ENCODE measurements at places on chromosomes 12 and 14.

DNA sequence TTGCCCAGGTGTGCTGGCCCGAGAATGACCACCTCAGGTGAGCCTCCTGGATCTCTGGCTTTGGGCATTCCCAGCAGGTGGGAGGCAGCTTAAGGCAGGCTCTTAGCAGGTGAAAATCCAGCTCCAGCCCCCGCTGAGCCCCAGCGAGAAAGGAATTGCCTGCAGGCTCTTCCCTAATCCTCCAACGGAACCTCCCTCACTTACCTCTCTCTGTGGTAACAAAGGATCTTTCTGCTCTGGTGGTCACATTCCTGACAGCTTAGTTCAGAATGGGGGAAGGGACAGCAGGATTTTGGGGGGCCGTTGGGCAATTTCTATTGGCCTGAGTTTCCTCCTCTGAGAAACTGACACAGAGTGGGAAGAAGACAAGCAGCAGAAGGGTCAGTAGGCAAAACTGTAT lies 116.0 kb upstream of the LHX5 start:
- no peak for DNase-seq

GRCh38 chr14:71415404-71415690 lies 508.1 kb downstream of the PCNX1 start:
- no peak for DNase-seq

DNA sequence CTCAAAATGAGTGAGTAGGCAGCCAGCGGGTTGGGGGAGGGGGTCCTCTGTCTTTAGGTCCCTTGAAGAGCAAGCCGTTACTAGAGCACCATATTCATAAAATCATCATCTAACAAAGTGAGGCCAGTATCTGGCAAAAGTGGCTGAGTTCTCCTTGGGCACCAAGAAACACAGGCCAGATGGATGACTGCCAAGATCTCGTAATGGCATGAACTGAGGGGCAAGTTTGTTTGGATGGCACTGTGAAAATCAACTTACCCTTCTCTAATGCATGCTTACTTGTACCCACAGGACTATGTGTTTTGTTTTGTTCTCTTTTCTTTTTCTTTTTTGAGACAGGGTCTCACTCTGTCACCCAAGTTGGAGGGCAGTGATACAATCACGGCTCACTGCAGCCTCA lies 41.6 kb downstream of the GNPTAB start:
- DNase-seq = no peak

- DNase-seq = no peak
Measured at GRCh38 chr12:7242176-7243101, 53.0 kb downstream of the PEX5 start.

- no peak for DNase-seq
Measured at GRCh38 chr12:108699955-108700563, 31.3 kb downstream of the CORO1C start.

- no peak for DNase-seq
Measured at GRCh38 chr12:92929983-92930382, 888 bp upstream of the EEA1 start.

GRCh38 chr12:58309806-58310205 lies 368.4 kb downstream of the ATP23 start:
- no peak for DNase-seq

DNA sequence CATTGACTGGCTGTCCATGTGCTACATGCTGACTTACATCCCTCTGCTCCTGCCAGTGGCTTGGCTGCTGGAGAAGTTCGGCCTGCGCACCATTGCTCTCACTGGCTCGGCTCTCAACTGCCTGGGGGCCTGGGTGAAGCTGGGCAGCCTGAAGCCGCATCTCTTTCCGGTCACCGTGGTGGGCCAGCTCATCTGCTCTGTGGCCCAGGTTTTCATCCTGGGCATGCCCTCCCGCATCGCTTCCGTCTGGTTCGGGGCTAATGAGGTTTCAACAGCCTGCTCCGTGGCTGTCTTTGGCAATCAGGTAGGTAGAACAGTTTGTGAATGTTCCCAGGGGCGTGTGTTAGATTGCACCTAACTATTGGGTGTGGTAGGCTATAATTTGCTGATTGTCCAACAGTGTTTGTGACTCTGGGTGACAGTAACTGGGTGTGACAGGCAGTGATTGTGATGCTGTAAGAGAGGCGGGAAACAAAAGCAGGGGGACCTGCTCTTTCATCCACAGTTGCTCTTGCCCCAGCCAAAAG lies 981 bp downstream of the FLVCR2 start:
- DNase-seq = no peak

DNA sequence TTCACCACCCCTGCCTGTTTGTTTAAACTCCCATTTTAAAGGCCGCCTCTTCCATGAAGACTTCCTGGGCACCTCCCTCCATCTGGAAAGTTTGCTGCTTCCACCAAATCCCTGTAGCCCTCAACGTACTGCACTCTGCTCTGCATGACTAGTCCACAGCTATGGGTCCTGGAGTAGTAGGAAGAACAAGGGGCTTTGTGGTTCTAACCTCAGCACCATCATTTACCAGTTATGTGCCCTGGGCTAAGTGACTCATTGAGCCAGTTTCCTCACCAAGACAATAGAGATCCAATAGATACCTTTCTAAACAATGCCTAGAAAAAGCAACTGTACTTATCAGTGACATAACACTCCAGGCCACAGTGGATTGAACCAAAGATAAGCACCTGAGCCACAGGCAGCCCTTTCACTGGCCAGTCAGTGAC lies 8.5 kb upstream of the LTBP2 start:
- no peak for DNase-seq

DNA sequence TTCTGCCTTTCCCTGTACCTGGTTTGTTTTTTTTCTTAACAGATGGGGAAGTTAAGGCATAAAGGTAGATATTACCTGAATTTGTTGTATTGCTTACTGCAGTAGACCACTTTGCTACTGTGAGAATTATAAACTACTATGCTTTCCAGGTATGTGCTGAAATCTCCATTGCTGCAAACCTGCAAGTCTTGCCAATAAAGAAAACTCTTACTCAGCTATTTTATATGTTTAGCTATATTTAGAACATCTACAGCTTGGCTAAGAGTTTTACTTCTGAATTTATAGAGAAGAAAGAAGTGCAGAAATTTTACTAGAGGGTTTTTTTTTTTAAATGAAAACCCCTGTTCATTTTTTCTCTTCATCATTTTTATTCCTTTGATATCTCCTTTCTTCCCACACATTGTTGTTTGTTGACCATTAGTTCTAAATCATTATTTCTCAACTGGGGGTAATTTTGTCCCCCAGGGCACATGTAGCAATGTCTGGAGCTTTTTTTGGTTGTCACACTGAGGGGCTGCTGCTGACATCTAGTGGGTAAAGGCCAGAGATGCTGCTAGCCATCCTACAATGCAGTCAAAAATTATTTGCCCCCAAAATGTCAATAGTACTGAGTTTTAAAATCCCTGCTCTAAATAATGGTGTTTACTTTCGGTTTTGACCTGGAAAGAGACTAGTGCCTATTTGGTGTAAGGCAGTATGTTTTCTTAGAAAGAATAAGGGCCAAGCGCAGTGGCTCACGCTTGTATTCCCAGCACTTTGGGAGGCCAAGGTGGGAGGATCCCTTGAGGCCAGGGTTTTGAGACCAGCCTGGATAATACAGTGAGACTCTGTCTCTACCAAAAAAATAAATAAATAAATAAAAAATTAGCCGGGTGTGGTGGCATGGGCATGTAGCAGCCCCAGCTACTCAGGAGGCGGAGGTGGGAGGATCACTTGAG lies 48.6 kb downstream of the PCNX1 start:
- DNase-seq = peak; percentile 46

DNA sequence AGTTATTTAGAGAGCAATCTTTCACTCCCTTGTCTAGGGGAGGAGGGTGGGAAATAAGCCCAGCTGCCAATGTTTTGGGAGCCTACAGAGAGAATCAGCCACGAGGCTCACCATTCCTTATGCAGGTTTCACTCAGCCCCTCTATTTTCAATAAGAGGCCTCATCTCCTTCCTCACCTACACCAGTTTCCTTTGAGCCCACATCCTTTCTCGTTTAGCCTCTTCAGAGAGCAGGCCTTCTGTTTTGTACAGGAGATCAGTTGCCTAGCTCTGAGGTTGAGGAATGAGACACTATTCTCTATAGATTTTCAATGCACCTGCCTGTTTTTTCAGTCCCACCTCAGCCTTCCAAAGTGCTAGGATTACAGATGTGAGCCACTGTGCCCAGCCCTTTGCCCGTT lies 17.9 kb downstream of the SNAPC1 start:
- no peak for DNase-seq

GRCh38 chr14:28142400-28143015 lies 624.1 kb upstream of the FOXG1 start:
- no peak for DNase-seq

DNA sequence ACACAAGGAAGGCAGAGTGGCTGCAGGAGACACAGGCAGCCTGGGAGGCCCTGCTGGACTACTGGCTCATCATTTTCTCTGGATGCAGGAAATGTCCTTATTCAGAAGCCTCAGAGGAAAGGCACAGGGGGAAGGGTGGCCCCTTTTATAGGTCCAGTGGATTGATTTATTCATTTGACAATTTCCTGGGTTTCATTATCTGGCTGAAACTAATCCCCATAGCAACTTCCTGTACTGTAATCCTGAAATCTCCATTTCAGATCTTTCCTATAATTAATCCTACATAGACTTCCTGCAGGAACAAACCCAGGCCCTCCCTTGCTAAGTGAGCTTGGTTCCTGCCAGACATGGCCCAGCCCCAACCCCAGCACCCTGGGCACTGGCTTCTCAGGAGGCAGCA lies 23.0 kb downstream of the KRT76 start:
- no peak for DNase-seq

DNA sequence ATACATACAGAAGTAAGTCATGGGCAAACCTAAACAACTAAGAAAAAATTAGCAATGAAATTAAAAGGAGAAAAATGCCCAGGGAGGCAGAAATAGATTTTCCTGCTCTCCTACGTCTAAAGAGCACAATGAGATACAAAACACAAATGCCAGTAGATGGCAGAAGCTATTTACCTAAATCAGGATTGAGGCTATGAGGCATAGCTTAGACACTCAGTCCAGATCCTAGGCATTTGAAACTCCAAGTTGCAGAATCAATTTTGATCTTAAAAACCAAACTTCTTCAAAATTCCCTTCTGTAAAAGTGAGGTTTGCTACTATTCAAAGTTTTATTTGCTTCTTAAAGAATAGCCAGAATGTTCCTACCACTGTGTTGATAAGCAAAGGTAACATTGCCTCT lies 368.6 kb downstream of the DAD1 start:
- DNase-seq = no peak

DNA sequence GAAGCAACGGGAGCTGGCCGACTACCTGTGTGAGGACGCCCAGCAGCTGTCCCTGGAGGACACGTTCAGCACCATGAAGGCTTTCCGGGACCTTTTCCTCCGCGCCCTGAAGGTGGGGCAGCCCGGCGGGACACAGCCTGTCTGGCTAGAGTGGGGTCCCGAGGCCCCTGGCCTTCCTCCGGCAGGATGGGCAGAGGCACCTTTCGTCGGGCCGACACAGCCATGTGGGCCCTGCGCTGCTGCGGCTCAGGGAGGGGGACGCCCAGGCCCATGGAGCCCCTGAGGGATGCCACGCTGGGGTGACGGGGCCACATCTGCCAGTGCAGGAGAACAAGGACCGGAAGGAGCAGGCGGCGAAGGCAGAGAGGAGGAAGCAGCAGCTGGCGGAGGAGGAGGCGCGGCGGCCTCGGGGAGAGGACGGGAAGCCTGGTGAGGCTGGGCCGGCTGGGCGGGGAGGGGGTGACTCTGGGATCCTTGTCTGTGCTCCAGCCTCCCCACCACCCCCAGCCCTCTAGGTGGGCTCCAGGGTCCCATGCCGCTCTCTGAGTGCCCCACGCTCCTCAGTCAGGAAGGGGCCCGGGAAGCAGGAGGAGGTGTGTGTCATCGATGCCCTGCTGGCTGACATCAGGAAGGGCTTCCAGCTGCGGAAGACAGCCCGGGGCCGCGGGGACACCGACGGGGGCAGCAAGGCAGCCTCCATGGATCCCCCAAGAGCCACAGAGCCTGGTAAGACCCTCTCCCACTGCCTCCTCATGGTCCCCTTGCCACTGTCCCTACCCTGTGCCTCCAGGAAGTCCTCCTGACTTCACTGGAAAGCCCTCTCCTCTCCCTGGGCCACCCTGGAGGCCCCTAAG lies 10.9 kb upstream of the ADSS1 start:
- DNase-seq = no peak

GRCh38 chr12:104435765-104436164 lies 21.0 kb upstream of the CHST11 start:
- DNase-seq = no peak

DNA sequence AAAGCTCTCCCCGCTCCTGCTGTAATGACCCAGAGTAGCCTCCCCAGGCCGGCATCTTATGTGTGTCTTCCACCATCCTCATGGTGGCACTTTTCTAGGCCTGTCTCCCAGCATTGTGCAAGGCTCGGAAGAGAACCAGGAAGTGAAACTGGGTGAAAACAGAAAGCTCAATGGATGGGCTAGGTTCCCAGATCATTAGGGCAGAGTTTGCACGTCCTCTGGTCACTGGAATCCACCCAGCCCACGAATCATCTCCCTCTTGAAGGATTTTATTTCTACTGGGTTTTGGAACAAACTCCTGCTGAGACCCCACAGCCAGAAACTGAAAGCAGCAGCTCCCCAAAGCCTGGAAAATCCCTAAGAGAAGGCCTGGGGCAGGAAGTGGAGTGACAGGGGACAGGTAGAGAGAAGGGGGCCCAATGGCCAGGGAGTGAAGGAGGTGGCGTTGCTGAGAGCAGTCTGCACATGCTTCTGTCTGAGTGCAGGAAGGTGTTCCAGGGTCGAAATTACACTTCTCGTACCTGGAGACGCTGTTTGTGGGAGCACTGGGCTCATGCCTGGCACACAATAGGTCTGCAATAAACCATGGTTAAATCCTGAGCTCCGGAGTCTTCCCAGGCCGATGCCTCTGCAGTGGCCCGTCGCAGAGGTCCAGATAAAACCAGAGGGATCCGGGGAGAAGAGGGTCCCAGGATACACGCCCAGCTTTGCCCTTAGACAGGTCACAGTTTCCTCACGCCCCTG lies 15.6 kb downstream of the ACVRL1 start:
- peak; percentile 60 for DNase-seq

- DNase-seq = no peak
Measured at GRCh38 chr14:89388853-89389252, 28.2 kb downstream of the FOXN3 start.

DNA sequence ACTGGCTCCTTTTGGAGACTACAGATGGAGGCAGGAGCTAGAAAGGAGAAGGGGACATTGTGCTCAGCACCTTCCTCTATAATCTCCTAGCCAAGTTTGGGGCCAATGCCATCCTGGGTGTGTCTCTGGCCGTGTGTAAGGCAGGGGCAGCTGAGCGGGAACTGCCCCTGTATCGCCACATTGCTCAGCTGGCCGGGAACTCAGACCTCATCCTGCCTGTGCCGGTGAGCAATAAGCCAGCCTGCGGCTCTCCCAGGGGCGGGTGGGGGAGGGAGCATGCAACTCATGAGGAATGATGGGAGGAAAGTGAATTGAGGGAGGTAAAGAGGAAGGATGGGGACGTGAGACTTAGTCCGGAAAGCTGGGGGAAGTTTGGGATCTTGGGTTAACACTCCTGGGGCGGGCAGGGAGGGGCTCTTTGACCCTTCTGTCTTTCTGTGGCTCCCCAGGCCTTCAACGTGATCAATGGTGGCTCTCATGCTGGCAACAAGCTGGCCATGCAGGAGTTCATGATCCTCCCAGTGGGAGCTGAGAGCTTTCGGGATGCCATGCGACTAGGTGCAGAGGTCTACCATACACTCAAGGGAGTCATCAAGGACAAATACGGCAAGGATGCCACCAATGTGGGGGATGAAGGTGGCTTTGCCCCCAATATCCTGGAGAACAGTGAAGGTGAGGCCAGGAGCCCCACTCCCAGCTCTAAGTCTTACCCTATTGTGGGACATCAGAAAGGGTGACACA lies 3.3 kb downstream of the ENO2 start:
- no peak for DNase-seq

All from CD4-positive, alpha-beta T cell treated with Interleukin-15 for 1 hour (primary cell).